ENCODE measurements at places on chromosomes 3 and 15.

GRCh38 chr3:15384510-15385237 lies 42.7 kb downstream of the METTL6 start:
- DNase-seq = no peak

DNA sequence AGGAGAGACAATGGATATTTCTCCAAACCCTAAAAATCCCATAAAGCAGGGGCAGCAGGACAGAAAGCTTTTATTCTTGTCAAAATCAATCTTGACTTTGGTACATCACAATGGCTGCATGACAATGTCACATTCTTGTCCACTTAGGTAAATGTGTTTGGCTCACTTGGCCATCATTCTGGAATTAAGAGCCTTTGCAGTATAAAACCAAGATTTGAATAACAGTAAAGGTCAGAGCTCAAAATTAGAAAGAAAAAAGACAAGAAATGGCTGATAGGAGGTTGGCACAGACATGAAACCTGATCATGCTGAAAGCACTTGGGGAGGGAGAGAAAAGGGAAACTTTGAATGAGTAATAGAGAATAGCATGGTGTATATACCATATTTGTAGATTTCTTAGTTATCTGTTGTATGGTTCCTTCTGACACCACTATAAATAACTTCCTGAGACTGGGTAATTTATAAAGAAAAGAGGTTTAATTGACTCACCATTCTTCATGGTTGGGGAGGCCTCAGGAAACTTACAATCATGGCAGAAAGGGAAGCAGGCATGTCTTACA lies 158.5 kb upstream of the SGO1 start:
- DNase-seq = no peak

GRCh38 chr3:109973733-109974132 lies 636.4 kb upstream of the DPPA4 start:
- no peak for DNase-seq

DNA sequence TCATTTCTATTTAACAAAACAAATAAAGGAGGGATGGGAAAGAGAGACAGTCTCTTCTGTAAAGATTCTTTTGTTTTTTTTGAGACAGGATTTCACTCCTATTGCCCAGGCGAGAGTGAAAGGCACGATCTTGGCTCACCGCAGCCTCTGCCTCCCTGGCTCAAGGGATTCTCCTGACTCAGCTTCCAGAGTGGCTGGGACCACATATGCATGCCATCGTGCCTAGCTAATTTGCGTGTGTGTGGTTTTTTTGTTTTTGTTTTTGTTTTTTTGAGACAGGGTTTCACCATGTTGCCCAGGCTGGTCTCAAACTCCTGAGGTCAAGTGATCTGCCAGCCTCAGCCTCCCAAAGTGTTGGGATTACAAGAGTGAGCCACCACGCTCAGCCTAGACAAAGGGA lies 23.3 kb downstream of the STAG1 start:
- DNase-seq = no peak

DNA sequence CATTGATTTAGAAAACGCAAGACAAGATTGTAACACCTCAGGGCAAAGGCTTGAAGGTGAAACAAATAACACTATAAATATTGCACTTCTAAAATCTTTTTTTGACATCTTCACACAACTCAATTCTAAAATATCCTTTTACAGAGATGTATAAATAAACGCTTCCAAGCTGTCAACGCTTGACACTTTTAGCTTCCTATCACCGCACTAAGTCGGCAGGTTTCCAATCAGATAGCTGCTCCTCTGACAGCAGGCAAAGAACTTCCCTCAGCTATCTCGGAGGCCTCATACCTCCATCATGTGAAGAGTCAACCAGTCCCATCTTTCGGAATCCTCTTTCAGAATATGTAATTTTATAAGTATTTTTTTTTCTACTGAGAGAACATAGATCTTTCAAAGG lies 71.0 kb downstream of the PCOLCE2 start:
- no peak for DNase-seq

GRCh38 chr3:21795152-21795837 lies 44.3 kb upstream of the ZNF385D start:
- DNase-seq = no peak

DNA sequence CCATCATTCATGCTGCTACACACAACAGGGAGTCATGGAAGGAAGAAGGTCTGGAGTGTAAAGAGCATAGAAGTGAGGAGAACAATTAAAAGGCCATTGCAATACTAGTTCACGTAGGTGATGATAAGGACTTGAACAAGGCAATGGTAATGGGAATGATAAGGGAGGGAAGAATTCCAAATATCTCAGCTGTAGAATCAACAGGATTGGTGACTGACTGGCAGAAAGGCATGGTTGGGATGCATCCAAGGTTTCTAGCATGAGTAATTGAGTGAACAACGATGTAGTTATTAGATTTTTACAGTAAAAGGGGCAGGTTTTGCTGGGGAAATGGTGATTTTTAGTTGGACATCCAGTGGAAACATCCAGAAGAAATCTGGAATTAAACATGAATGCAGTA lies 2.4 kb upstream of the SEC62 start:
- DNase-seq = no peak

- no peak for DNase-seq
Measured at GRCh38 chr3:105094588-105094987, 272.1 kb upstream of the ALCAM start.

GRCh38 chr3:7489417-7489816 lies 628.5 kb downstream of the GRM7 start:
- DNase-seq = no peak

DNA sequence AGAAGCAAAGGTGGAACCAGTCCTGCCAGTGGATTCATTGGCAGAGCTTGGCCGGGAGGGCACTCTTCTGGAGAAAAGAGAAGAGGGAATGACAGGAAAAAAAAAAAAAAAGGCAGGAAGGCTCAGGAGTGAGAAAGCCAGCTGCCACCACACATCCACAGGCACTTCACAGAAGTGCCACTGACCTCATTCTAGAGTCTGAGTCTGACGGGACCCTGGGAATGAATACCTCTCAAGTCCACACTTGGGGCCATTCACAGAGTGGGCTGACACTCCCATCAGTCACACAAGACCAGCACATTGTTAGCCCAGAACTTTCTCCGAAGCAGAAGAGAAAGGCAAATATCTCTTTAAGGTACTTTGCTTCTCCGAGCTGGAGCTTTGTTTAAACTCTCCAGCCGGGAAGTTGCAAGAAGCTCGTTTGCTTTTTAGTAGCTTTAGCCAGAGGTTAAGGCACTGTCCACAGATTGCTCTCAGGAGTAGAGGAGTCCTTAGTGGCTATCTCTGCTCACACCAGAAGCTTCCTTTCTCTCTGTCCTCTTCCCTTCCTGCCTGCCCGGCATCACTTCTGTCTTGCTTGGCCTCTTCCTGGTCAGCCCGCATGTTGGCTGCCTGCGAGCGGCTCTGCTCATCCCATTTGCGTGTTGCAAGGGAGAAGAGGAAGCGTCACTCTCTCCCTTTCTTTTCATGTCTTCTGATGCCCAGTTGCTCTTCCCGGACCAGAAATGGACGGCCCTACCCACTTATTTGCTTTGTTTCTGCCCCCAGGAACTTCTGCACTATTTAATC lies 53.8 kb downstream of the CMTM6 start:
- DNase-seq = no peak

DNA sequence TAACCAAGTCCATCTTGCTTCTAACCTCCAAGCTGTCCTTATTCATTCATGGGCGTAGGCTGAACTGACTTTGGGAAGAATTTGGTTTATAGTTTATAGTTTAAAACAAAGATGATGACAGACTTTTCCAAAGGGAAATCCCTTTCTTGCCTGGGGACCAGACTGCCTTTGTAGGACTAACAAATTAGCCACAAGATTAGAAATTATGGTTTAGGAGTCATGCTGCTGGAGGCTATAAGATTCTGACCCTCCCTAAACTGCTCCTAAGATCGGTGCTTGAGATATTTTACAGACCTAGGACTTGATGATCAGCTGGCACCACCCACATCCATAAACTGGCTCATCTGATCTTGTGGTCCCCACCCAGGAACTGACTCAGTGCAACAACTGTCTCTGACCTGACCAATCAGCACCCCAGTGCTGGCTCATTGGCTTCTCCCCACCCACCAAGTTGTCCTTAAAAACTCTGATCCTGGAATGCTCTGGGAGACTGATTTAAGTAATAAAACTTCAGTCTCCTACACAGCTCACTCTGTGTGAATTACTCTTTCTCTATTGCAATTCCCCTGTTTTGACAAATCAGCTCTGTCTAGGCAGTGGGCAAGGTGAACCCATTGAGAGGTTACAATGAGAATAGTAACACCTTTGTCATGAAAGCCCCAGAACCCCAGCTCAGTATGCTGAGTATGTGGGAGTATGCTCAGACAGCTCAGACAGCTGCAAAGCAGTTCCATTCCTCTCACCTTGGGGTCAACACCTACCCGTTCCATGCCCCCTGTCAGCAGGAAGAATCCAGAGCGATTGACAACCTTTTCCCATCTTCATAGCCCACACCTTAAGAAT lies 51.6 kb upstream of the C15orf39 start:
- no peak for DNase-seq

GRCh38 chr3:11134794-11135193 lies 19.5 kb upstream of the HRH1 start:
- no peak for DNase-seq

GRCh38 chr3:39267631-39268548 lies 11.9 kb downstream of the CX3CR1 start:
- DNase-seq = no peak

- no peak for DNase-seq
Measured at GRCh38 chr15:31503256-31503655, 176.6 kb downstream of the KLF13 start.

DNA sequence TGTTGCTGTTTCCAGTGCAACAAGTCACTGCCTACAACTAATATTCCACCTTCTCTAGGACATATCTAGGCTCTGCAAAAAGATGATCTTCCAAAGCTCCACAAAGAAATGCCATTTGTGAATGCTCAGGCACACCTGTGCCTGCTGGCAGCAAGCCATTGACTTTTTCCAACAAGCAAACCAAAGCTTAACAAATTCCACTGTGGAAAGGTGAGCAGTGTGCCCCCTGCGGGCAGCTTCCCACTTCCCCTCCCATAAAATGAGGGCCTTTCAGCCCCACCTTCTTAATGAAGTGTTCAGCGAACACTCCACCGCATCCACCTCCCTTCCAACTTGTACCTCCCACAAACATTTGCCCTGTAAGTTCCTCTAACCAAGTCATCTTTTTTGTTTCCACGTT lies 157.5 kb upstream of the SLC24A5 start:
- no peak for DNase-seq

- no peak for DNase-seq
Measured at GRCh38 chr3:4772171-4772804, 206.9 kb upstream of the BHLHE40 start.

All from forelimb muscle (tissue), 1 donor.